ENCODE measurements at places on chromosomes 12 and 14.

DNA sequence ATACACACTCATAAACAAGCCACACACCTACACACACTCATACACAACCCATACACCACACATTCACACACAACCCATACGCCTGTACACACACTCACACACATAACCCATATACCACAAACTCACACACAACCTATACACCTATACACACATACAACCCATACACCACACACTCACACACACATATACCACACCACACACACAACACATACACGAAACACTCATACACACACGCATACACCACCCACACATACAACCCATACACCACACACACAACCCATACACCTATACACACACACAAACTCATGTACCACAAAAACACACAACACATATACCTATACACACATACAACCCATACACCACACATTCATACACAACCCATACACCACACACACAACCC lies 164.3 kb downstream of the TMEM121 start:
- DNase-seq: no peak

GRCh38 chr12:56001487-56002100 lies 4.5 kb downstream of the SUOX start:
- no peak for DNase-seq

GRCh38 chr12:53579545-53579955 lies 46.6 kb downstream of the ATF7 start:
- no peak for DNase-seq

DNA sequence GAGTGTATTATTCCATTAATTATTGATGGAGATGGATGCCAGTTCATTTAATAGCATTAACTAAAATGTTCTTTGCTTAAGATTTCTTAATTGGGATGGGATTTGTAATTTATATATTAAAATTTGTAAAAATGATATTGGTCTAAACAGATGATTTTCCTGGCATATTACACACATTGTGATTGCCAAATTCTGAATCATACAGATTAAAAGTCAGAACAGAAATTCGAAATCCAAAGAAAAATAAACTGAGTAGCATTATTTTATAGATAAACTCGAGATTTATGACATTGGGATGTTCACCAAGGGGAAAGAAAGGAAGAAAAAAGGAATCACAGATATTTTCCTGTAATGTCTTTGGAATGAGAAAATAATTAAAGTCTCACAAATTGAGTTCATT lies 481.1 kb downstream of the CCER1 start:
- no peak for DNase-seq

GRCh38 chr12:58645946-58646345 lies 274.4 kb downstream of the LRIG3 start:
- DNase-seq: no peak

GRCh38 chr12:87982208-87982607 lies 47.0 kb downstream of the C12orf50 start:
- peak; percentile 55 for DNase-seq

- DNase-seq: no peak
Measured at GRCh38 chr12:129873111-129873832, 30.6 kb downstream of the TMEM132D start.

- DNase-seq: no peak
Measured at GRCh38 chr14:104252256-104253215, 114.1 kb downstream of the KIF26A start.

GRCh38 chr14:80576401-80576800 lies 365.1 kb upstream of the DIO2 start:
- no peak for DNase-seq

DNA sequence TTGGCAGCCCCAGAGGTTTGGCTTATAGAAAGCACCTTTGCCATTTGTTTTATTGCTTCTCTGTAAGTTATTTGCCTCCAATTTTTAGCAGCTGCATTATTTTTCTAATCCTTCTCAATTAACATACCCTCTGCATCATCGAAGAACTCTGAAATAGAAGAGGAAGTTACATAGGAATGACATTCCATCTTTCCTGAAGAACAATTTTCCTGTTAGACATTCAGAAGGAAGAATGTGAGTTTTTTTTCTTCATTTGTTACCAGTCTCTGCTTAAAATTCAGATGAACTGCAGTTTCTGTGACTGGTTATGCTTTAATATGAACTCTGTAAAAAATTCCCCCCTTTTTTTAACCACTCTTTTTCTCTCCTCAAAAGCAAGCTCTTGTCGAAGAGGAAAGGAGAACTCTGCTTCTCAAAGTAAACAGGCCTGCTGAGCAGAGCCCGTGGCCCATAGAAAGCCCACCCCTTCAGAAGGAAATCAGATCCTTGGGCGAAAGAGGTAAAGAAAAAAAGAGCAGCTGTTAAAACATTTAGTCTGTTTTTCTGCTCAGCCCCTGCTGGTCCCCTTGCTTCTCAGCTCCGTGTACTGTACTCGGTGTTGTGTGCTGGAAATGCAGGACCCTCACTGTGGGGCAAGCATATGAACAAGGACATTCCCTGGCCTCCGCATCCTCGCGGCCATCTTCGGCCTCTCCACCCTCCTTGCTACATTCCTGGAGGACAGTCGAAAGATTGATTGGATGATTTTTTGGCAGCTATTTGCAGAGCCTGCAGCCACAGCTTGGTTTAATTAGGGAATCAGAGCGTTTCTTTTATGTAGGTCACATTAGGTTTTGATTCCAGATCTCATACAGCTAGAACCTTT lies 164.4 kb upstream of the LRIG3 start:
- peak; percentile 20 for DNase-seq

GRCh38 chr12:4147031-4147481 lies 126.5 kb upstream of the CCND2 start:
- no peak for DNase-seq

- peak; percentile 92 for DNase-seq
Measured at GRCh38 chr12:570435-570920, 92.8 kb downstream of the NINJ2 start.

DNA sequence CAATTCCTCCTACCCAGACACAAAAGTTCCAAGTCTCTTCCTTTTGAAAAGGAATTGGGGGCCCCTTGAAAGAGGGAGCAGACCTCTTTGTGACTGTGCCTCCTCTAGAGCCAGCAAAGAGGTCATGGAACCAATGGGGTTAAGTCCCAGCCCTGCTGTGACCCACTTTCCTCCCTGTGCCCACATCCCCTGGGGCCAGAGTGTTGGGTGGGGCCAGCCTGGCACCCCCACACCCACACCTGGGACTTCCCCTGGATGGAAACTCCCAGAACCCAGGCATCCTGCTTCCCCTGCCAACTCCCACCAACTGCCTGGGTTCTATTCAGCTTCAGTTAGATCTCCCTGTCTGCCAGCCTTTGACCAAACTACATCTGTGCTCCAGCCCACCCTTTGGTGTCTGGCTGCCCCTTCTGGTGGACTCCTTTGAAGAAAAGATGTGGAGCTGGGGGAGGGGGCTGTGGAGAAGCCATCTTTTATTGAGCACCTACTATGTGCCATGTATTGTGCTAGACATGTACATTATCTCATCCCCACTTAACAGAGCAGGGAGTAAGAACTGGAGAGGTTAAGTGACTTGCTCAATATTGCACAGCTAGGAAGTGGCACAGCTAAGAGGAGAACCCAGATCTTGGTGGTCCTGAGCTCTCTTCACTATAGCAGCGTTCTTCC lies 4.6 kb upstream of the RARG start:
- DNase-seq: no peak

- DNase-seq: no peak
Measured at GRCh38 chr14:100654025-100654813, 67.0 kb upstream of the BEGAIN start.

GRCh38 chr12:45170456-45171042 lies 45.3 kb upstream of the ANO6 start:
- peak; percentile 71 for DNase-seq

DNA sequence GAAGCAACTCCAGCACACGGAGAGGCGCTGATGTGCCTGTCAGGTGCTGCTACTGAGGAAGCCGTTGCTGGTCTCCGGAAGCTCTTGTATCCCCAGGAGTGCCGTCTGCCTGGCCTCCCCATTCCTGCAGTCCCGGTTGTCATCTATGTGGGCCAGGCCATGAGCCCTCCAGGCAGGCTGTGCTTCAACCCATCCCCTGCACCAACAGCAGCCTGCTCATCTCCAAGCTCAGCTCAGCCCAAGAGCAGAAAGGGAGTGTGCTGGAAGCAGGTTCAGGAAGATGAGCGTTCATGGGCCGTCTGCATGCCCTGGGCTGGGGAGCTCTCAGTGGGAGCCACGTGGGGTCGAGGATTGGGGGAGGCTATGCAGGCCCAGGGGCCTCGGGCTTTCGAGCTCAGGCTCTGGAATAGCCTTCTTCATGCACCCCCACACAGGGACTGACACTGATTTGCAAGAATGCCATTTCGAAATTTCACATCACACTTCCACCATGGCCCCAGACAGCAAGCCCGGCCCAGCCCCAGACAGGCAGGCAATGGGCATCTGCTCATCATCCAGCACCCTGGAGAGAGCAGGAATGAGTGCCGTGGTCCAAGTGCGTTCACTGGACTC lies 164.5 kb downstream of the KIF26A start:
- DNase-seq: no peak

GRCh38 chr14:102487204-102487577 lies 22.4 kb downstream of the ANKRD9 start:
- no peak for DNase-seq
